Head of caudate nucleus (tissue), 42 donors: ENCODE measurements at places on chromosomes 11 and 22.

DNA sequence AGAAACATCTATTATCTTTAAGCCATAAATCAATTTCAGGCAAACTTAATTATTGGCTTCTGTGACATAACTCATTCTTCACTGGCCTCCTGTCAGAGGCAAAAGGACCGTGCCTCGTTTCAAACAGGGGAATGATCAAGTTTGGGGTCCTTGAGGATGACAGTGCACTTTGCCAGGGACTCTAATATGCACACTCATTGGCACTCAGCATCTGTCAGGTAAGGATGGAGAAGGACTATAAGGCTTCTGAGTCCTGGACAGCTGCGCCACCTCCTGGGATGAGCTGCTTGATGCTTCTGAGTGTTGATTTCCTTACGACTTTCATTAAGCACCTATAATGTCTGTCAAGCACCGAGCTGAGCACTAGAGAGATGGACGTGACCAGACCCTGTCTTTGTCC lies 20.2 kb downstream of the BPIFC start:
- no peak for DNase-seq

- no peak for DNase-seq
Observed at GRCh38 chr22:31754813-31755212, 994 bp downstream of the DEPDC5 start.

- DNase-seq: peak; percentile 60
Observed at GRCh38 chr22:37818409-37819104, 4.6 kb upstream of the GALR3 start.

GRCh38 chr11:113193016-113193415 lies 121.4 kb upstream of the TTC12 start:
- no peak for DNase-seq

DNA sequence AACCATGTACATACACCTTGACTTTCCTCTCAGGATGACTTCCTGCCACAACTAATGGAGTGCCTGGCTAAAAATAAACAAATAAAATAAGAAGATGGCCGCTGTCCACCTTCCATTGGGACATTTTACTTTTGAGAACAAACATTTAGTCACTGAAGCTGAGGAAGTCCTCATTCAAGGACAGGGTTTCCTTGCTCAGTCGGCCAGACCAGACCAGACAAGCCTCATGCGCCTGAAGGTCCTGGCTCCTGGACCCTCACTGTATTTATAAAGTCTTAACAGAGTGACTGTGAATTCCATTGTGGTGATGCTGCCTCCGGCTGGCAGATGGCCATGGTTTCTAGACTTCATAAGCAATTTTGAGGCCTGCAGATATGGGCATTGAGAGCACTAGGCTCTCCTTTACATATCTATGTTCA lies 114.5 kb downstream of the MAML2 start:
- no peak for DNase-seq

DNA sequence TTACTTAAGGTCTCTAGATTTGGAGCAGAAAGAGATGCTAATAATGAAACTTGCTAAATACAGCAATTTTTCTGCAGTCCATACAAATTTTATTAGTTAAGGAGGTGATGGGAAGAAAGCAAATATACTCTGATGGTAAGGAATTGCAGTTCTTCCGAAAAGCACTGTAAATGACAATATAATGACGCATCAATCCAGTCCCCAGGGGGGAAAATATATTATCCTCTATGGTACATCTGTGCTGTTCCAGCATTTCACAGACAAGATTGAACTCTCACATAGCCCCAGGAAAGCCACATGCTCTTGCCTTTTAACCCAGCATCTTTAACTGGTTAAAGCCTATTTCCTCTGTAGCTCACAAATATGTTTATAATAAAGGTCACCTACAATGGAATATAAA lies 416.6 kb upstream of the CCDC90B start:
- DNase-seq: no peak

GRCh38 chr11:34648036-34648435 lies 27.1 kb downstream of the EHF start:
- DNase-seq: no peak

GRCh38 chr11:86720546-86720945 lies 48.1 kb upstream of the ME3 start:
- DNase-seq: no peak
